Stimulated activated CD4-positive, alpha-beta T cell treated with anti-CD3 and anti-CD28 coated beads, Interleukin-15, amount 100 ng/mL, for 1 hour (primary cell): ENCODE measurements at places on chromosomes 2 and 18.

- no peak for DNase-seq
Measured at GRCh38 chr2:56688661-56689060, 504.9 kb downstream of the CCDC85A start.

- no peak for DNase-seq
Measured at GRCh38 chr2:135299658-135300244, 231.3 kb downstream of the ZRANB3 start.

- DNase-seq = no peak
Measured at GRCh38 chr18:78627551-78628346, 351.9 kb upstream of the SALL3 start.

- DNase-seq = no peak
Measured at GRCh38 chr2:79511320-79511951, 1.4 kb upstream of the CTNNA2 start.

- no peak for DNase-seq
Measured at GRCh38 chr2:152924219-152924618, 205.8 kb downstream of the ARL6IP6 start.

DNA sequence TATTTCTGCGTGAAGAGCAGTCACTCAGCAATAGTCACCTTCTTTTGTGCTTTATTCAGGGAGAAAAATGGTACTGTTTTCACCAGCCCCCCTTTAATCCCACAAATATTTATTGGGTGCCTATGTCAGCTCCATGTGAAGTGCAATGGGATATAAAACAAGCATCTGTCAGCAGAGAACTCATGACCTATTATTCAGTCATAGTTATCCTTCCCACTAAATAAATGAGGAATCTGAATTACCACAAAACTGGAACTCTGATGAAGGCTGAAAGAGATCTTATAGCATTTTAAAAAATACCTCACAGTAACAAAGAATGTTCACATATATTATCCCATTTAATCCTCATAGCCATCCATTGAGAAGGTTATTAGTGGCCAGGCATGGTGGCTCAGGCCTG is 45.8 kb downstream of the DHX57 start:
- DNase-seq = no peak

- DNase-seq = no peak
Measured at GRCh38 chr2:236208019-236208926, 40.1 kb upstream of the GBX2 start.

GRCh38 chr18:36786686-36787085 is 42.1 kb downstream of the TPGS2 start:
- DNase-seq = no peak

DNA sequence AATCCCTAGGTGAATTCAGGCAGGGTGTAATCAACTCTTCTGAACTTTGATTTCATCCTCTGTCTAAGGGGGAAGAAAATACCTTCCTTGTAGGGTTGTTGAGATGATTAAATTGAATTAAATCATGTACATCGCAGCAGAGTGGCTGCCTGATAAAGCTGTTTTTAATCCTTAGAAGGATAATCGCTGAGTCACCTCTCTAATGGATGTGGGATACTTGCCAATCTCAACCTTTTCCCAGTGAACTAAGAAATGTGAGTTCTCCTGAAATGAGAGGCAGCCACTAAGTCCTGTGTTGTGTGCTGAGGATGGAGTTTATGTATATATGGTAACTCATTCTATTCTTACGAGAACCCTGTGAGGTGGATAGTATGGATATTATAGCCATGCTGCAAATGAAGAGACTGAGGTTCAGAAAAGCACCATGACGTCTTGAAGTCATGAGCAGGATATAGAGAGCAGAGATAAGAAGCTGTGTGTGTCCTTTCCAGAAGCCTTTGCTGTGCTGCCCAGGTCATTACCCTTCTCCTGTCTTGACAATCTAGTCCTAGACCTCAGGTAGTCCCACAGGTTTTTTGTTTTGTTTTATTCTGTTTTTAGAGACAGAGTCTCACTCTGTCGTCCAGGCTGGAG is 93.3 kb downstream of the HNRNPLL start:
- DNase-seq = no peak

DNA sequence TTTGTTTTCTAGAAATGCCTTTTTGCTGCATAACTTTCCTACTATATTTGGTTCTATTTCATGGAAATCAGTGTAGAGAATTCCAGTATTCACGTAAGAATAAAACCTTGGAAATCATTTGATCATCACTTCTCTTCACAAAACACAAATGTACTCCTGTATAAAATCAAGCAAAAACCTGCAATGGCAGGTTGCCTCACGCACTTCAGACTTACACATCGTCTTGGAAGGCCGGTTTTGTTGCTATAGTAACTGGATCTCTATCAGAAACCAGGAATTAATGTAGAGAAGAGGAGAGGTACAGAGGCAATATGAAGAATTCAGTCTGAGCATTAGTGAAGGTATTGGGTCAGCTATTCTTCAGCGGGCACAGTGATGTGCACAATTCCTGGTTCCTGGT is 370.7 kb upstream of the CYRIA start:
- no peak for DNase-seq

GRCh38 chr2:232696609-232697058 is 497 bp upstream of the GIGYF2 start:
- no peak for DNase-seq

GRCh38 chr18:31931163-31931885 is 11.6 kb downstream of the TRAPPC8 start:
- no peak for DNase-seq

DNA sequence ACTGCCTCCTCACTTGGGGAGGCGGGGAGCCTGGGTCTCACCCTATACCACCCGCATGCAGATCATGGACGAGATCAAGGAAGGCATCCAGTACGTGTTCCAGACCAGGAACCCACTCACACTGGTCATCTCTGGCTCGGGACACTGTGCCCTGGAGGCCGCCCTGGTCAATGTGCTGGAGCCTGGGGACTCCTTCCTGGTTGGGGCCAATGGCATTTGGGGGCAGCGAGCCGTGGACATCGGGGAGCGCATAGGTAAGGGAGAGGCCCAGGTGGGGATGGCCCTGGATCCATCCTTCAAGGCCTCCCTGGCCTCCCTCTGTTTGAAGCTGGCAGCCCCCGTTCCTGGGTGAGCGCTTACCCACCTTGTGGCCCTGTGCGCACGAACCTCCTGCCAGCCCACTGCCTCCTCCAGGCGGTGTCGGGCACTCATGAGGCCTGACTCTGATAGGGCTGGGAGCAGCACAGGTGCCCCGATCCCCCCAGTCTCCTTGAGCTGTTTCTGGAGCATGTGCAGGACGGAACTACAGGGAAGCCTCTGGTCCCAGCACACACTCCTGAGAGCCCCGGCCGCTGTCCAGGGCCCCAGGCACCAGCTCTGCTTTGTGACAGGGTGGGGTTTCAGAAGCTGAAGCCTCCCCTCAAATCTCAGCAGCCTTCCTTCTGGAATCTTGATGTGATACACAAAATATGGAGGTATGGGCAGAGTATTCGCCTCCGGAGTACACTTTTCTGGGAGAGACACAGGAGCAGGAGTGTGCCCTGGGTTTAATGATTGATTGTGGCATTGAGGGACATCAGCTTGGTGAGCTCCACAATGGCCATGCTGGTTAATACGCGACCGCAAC is 708 bp downstream of the AGXT start:
- DNase-seq = no peak

DNA sequence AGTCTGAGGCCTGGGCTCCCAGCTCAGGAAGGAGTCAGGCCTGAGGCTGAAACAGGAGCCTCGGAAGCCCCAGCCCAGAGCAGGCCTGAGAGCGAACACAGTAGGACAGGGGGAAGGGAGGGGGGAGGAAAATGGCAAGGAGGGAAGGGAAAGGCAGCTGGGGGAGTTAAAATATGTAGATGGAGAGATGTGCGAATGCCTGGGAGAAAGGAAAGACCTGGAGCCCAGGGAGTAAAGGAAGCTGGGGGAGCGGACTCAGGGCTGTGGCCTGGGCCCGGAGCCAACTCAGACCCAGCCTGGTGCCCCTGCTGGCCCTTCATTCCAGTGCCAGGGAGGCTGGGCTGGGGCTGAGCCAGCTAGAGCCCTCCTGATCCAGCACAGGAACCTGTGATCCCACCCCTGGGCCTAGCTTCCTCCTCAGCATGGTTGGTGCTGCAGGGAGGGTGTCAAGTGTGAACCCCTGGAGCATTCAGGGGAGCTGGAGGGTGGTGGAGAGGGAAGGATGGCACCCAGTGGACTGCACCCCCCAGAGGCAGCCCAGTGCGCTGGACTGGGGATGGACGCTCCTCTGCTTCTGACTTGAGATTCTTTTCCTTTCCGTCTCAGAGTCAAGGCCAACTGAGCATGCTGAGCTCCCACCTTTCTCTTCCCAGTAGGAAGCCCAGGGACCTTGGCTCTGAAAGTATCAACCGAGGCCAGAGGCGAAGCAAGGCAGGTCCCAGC is 46.3 kb downstream of the EMX1 start:
- no peak for DNase-seq

DNA sequence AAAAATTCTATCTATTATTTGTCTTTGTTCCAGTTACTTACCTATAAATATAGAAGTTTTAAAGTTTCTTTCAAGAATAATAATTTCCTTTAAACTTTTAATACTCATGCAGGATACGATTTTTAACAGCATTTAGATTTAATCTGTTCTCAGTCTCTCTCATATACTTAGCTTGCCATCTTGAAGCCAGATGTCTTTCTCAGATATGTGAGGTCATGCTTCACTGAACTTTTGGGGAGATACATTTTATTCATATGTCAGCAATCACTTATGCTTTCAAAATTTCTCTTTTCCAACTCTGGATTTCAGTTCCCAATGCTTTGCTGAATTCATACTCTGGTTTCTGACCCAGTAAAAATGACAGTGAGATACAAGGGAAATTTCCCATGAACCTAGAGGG is 66.5 kb upstream of the CCDC178 start:
- no peak for DNase-seq

GRCh38 chr2:226023383-226023782 is 623.9 kb downstream of the NYAP2 start:
- no peak for DNase-seq

DNA sequence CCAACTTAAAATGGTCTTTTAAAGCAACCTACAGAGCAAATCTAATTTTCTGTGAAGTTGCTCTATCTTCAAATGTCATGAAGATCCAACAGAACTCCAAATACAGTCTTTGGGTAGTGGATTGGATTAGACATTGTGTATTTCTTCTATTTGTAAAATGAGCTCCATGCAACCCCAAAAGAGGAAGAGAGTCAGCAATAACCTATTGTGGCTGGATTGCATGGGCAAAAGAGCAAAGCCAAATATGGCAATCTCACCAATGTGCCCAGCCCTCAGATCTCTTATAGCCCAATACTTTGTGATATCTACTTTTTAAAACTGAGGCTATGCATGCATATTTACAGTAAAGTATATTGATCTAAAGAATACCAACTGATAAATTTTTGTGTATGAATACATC is 146.3 kb downstream of the TXNL1 start:
- DNase-seq = no peak

DNA sequence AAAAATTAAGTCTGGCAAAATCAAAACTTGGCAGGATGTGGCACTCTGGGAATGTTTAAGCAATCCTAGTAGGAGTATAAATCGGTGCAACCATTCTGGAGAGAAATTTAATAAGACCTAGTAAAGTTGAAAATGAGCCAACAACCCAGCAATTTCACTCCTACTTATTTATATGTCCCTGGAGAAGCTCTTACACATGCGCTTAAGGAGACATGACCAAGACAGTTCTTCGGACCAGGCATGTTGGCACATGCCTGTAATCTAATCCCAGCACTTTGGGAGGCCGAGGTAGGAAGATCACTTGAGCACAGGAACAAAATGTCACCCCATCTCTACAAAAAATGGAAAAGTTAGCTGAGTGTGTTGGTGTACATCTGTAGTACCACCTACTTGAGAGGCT is 374.6 kb upstream of the LYPD1 start:
- DNase-seq = no peak

GRCh38 chr18:56873441-56874140 is 222.4 kb downstream of the WDR7 start:
- DNase-seq = no peak

DNA sequence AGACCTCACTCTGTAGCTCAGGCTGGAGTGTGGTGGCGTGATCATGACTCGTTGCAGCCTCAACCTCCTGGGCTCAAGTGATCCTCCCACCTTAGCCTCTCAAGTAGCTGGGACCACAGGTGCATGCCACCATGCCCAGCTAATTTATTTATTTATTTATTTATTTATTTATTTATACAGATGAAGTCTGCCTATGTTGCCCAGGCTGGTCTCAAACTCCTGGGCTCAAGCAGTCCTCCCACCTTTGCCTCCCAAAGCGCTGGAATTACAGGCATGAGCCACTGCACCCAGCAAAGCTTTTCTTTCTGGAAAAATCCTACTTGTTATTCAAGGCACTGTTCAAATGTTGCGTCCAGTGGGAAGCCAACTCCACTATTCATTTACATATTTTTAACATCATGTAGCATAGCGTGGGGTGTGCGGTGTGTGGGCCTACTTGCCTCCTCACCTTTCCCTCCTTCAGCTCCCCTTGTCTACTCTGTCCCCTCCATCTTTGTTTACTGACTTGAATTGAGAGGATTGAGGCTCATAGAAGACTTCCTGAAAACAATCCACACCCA is 6.8 kb upstream of the RHOB start:
- DNase-seq = no peak

GRCh38 chr18:35553300-35553699 is 28.2 kb upstream of the GALNT1 start:
- no peak for DNase-seq

- DNase-seq = no peak
Measured at GRCh38 chr2:33100921-33101320, 154.2 kb downstream of the LTBP1 start.

GRCh38 chr2:98348066-98348561 is 1.9 kb downstream of the CNGA3 start:
- no peak for DNase-seq

GRCh38 chr2:171726847-171727450 is 39.7 kb downstream of the DYNC1I2 start:
- DNase-seq = no peak

DNA sequence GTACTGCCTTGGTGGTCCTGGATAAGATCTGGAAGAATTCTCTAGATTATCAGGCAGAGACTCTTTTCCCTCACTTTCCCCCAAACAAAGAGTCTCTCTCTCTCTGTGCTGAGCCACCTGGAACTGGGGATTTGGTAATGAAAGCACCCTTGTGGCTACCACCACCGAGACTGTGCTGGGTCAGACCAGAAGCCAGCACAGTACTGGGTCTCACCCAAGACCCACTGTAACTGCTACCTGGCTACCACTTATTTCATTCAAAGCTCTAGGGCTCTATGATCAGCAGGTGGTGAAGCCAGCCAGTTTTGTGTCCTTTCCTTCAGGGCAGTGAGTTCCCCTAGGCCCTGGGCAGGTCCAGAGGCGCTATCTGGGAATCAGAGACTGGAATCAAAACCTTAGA is 269.6 kb upstream of the CWC22 start:
- no peak for DNase-seq

- DNase-seq = no peak
Measured at GRCh38 chr2:200670313-200670712, 84.5 kb downstream of the AOX1 start.

GRCh38 chr18:26540043-26540628 is 8.2 kb downstream of the KCTD1 start:
- no peak for DNase-seq

GRCh38 chr2:235719146-235719942 is 225.5 kb downstream of the AGAP1 start:
- no peak for DNase-seq
